ENCODE measurements at places on chromosomes 4 and X. TPM values are rescaled to one million over a fixed set of nuclear protein-coding genes. Genes with fewer than 3 reads are reported as not detected.

SOWAHD gene
- 4.9 TPM for total RNA-seq

UBE2K gene
- total RNA-seq, result 99.6 TPM

PORCN gene
- 5.3 TPM for total RNA-seq

FHDC1 gene
- 13.9 TPM for total RNA-seq

DNA sequence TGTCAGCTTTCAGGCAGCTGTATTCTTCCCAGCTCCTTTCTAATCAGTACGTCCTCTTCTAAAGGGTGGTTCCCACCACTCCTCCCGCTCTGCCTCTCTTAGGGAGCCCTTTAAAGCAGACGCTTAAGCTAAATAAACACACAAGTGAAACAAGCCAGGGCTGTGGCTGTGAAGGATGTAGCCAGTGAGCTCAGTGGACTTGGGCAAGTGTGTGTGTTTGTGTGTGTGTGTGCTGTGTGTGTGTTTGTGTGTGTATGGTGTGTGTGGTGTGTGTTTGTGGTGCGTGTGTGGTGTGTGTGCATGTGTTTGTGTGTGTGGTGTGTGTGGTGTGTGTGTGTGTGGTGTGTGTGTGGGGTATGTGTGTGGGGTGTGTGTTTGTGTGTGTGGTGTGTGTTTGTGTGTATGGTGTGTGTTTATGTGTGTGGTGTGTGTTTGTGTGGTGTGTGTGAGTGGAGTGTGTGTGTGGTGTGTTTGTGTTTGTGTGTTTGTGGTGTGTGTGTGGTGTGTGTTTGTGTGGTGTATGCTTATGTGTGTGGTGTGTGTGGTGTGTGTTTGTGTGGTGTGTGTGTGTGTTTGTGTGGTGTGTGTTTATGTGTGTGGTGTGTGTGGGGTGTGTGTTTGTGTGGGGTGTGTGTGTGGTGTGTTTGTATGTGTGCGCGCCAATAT, 283.3 kb downstream of the PTTG2 start:
- H3K36me3 ChIP-seq, result no peaks in the 10 kb centered on the region
- no peak overlapping the region for H3K4me3 ChIP-seq
- no peaks in the 10 kb centered on the region for H3K4me1 ChIP-seq
- no peak for DNase-seq

- H3K27me3 ChIP-seq, result peaks cover 14% of the 10 kb centered on the region
- no peak for DNase-seq
- no peak overlapping the region for H3K27ac ChIP-seq
- no peaks in the 10 kb centered on the region for H3K36me3 ChIP-seq
- peak overlapping the region; percentile 19 for H3K4me3 ChIP-seq
Measured at GRCh38 chrX:6225911-6226595, 2.6 kb downstream of the NLGN4X start.

GRCh38 chrX:378443-378842, 8.3 kb downstream of the PPP2R3B start:
- H3K4me3 ChIP-seq, result no peak overlapping the region
- no peak overlapping the region for H3K27ac ChIP-seq
- H3K27me3 ChIP-seq, result peaks cover 19% of the 10 kb centered on the region
- no peak for DNase-seq
- no peaks in the 10 kb centered on the region for H3K4me1 ChIP-seq

DNA sequence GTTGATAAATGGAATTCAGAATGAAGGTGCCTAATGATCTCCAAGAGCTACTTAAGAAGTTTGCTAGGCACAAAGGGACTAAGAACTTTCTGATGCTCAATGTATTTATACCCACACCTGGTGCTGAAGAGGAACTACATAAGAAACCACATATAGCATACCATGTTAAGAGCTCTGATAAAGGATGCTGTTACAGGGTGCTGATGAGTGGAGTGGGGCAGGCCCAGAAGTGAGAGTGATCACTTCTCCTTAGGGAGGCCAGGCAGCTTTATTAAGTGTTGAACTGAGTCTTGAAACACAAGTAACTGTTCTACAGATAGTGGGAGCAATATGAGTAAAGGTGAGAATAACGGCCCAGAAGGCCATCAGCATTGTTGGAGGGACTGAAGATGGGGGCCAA, 68.3 kb upstream of the CHRDL1 start:
- no peak overlapping the region for H3K27ac ChIP-seq
- no peaks in the 10 kb centered on the region for H3K4me1 ChIP-seq
- no peak overlapping the region for H3K4me3 ChIP-seq
- no peaks in the 10 kb centered on the region for H3K27me3 ChIP-seq
- H3K36me3 ChIP-seq, result no peaks in the 10 kb centered on the region
- no peak for DNase-seq

DNA sequence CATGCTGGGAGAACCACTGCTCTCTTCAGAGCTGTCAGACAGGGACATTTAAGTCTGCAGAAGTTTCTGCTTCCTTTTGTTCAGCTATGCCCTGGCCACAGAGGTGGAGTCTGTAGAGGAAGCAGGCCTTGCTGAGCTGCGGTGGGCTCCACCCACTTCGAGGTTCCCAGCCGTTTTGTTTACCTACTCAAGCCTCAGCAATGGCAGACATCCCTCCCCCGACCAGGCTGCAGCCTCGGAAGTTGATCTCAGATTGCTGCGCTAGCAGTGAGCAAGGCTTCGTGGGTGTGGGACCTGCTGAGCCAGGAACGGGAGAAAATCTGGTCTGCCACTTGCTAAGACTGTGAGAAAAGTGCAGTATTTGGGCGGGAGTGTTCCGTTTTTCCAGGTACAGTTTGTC, 118.9 kb downstream of the SLC10A6 start:
- no peaks in the 10 kb centered on the region for H3K4me1 ChIP-seq
- H3K27me3 ChIP-seq, result no peaks in the 10 kb centered on the region
- H3K27ac ChIP-seq, result no peak overlapping the region
- DNase-seq, result no peak

DNA sequence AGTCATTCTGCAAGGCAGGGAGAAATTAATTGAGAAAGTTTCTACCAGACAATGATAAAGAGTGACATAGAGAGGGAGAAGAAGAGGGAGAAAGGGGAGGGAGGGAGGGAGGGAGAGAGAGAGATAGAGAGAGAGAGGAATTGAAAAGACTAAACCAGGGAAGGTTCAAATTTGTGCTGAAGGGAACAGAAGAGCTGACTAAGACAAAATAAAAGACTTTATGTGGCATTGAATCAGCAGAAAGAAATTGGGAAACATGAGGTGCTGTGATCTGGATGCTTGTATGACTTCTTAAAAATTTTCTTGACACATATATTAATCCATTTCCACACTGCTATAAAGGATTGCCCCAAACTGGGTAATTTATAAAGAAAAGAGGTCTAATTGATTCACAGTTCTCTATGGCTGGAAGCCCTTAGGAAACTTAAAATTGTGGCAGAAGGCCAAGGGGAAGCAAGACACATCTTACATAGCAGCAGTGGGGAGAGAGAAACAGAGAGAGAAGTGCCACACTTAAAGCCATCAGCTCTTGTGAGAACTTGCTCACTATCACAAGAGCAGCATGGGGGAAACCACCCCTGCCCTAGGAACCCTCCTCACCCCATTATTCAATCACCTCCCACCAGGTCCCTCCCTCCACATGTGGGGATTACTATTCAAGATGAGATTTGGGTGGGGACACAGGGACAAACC, 13.5 kb upstream of the CXCL6 start:
- no peak overlapping the region for H3K27ac ChIP-seq
- H3K4me1 ChIP-seq, result no peaks in the 10 kb centered on the region
- no peak overlapping the region for H3K4me3 ChIP-seq
- no peaks in the 10 kb centered on the region for H3K27me3 ChIP-seq
- no peak for DNase-seq

- no peak overlapping the region for H3K4me3 ChIP-seq
- no peaks in the 10 kb centered on the region for H3K36me3 ChIP-seq
- H3K27ac ChIP-seq, result no peak overlapping the region
- no peaks in the 10 kb centered on the region for H3K4me1 ChIP-seq
- no peak for DNase-seq
Measured at GRCh38 chr4:182491719-182492118, 248.5 kb downstream of the TENM3 start.

- no peaks in the 10 kb centered on the region for H3K36me3 ChIP-seq
- no peak for DNase-seq
- H3K27ac ChIP-seq, result no peak overlapping the region
- H3K4me3 ChIP-seq, result no peak overlapping the region
- H3K27me3 ChIP-seq, result no peaks in the 10 kb centered on the region
- H3K4me1 ChIP-seq, result no peaks in the 10 kb centered on the region
Measured at GRCh38 chr4:184885602-184886001, 59.8 kb upstream of the ACSL1 start.

DNA sequence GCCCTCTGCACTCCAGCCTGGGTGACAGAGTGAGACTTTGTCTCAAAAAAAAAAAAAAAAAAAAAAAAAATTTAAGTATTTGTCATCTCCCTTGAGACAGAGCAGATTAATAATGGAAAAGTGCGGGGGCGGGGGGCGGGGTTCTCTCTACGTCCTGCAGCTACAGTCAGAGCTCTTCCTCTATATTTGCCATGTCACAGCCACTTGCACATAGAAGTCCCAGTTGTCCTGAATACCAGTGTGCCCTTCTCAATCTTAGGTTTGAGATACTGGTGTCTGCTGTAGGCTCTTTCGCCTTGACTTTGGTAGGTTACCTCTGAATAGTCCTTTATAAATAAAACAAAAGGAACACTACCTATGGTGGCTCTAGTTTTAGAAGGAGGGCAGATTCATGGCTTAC, 237.8 kb upstream of the PGRMC2 start:
- no peak overlapping the region for H3K4me3 ChIP-seq
- H3K4me1 ChIP-seq, result no peaks in the 10 kb centered on the region
- H3K36me3 ChIP-seq, result no peaks in the 10 kb centered on the region
